ENCODE measurements at places on chromosomes 3 and 15.

DNA sequence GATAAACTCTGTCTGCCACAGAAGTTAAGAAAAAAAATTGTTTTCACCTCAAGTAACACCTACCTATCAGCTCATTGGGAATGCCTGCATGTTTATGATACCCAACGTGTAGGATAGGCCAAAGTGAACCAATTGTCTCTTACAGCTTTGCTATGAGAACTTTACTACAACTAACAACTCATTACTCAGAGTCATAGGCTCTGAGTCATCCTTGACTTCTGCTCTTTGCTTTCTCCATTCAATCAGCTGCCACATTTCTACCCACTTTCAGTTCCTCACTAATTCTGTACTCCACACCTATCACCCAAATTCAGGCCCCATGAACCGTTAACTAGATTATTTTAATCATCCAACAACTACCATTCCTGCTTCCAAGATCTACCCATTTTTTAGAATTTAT lies 843.9 kb downstream of the TUSC7 start:
- DNase-seq = no peak

DNA sequence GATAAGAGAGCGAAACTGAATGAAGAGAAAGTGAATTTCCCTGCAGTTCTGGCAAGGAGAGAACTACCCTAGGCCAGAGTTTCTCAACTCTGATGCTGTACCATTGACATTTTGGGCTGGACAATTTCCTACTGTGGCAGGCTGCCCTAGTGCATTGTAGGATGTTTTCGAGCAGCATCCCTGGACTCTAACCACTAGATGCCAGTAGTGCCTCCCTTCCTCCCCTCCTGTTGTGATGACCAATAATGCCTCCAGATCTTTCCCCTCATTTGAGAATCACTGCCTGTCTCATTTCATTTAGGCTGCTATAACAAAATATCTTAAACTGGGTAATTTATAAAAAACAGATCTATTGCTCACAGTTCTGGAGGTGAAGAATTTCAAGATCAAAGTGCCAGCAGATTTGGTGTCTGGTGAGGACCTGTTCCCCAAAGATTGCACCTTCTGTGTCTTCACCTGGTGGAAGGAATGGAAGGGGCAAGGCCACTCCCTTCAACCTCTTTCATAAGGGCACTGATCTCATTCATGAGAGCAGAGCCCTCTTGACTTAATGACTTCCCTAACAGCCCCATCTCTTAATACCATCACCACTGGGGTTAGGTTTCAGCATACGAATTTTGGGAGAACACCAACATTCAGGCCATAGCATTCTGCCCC lies 188.9 kb upstream of the MEIS2 start:
- no peak for DNase-seq

- DNase-seq = no peak
Measured at GRCh38 chr15:72198356-72199204, 993 bp upstream of the GRAMD2A start.

GRCh38 chr3:52121464-52121805 lies 32.8 kb downstream of the POC1A start:
- no peak for DNase-seq

DNA sequence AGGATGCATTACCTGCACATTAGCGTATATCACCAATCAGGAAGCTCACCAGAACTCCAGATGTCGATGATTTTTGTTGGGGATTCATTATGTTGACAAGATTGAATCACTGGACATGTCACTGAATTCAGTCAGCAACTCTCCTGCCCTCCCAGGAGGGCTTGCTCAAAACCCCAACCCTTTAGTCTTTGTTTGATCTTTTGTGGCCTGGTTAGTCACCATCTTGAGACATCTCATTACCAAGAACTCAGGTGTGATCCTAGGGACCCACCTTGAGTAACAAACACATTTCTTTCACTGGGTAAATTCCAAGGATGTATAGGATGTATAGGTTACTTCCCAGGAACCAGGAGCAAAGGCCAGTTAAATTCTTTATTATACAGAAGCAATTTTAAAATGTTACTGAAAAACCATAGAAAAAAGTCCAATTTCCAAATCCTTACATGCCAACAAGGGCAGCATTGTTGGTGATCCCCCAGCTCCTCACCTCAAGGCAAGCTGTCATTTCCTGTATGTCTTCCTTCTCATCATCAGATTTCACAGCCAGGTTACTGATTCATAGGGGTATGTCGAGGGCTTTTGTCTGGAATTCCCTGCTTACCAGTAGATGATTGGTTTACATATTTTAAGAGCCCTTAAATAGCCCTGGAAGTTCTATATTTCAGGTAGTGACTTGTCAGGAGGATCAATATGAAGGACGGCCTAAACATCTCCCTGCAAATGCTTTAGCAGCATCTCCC lies 11.7 kb downstream of the SNRPN start:
- DNase-seq = no peak

GRCh38 chr15:45802140-45802539 lies 167.3 kb downstream of the SQOR start:
- no peak for DNase-seq

- DNase-seq = no peak
Measured at GRCh38 chr15:93614386-93615104, 525.5 kb upstream of the RGMA start.

GRCh38 chr3:15952543-15953175 lies 154.9 kb upstream of the ANKRD28 start:
- no peak for DNase-seq

- peak; percentile 45 for DNase-seq
Measured at GRCh38 chr15:20645956-20646355, 104.4 kb upstream of the GOLGA6L6 start.

- DNase-seq = no peak
Measured at GRCh38 chr3:14374444-14374883, 27.9 kb upstream of the SLC6A6 start.

- DNase-seq = no peak
Measured at GRCh38 chr3:52243791-52244628, 1.5 kb upstream of the PPM1M start.

- DNase-seq = no peak
Measured at GRCh38 chr15:80926126-80926525, 63.5 kb downstream of the MESD start.

GRCh38 chr3:71244826-71245488 lies 338.6 kb downstream of the FOXP1 start:
- DNase-seq = no peak

DNA sequence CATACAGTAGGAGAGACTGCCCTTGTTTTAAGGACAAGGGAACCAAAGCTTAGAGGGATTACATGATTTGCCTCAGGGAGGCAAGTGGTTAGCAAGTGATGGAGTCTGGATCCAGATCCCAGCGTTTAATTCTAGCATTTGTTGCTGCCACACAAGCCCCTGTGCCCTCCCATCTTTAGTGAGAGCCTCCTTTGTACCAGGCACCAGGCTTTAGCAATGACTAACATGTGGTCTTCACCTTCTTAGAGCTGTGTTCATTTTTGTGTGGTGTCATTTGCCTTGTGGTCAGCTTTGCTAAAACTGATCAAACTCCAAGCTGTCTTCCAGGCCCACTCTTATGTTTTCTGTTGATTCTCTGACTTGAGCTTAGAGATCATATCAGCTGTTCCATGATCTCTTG lies 290.5 kb downstream of the RPLP1 start:
- no peak for DNase-seq

GRCh38 chr3:169138849-169139420 lies 524.6 kb downstream of the MECOM start:
- DNase-seq = no peak

- no peak for DNase-seq
Measured at GRCh38 chr15:92599394-92599970, 56.1 kb downstream of the FAM174B start.

DNA sequence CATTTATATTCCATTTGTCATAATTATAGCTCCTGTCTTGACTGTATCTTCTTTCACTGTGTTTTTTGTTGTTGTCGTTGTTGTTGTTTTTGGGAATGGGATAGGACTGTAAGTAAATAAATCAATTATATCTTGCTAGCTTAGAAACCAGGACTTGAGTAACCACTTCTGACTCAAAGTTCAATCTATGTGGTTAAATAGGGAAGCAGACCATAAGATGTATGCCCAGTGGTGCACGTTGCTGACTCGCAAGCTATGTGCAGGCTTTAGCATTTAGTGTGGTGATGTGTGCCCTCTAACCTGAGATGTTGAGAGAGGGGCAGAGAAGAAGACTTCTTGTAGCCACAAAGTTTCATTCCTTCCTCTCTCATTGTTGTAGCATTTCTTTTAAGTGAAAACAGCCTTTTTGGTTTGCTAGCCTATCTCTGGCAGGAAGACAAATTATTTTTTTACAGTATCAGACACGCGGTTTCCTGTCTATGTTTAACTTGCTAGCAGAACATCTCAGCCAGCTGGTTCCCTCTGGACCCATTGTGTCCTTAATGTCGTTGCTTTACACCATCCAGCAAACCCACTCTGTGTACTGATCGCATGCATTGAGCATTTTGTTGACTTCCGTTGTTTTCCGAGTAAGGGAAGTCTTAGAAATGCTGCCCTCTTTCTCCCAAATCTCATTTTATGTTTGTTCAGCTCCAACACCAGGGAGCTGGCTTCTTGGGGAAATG lies 52.1 kb downstream of the TGFBR2 start:
- no peak for DNase-seq

GRCh38 chr3:128577711-128578110 lies 72.9 kb downstream of the RPN1 start:
- no peak for DNase-seq

- no peak for DNase-seq
Measured at GRCh38 chr15:25565470-25566264, 126.8 kb upstream of the UBE3A start.

DNA sequence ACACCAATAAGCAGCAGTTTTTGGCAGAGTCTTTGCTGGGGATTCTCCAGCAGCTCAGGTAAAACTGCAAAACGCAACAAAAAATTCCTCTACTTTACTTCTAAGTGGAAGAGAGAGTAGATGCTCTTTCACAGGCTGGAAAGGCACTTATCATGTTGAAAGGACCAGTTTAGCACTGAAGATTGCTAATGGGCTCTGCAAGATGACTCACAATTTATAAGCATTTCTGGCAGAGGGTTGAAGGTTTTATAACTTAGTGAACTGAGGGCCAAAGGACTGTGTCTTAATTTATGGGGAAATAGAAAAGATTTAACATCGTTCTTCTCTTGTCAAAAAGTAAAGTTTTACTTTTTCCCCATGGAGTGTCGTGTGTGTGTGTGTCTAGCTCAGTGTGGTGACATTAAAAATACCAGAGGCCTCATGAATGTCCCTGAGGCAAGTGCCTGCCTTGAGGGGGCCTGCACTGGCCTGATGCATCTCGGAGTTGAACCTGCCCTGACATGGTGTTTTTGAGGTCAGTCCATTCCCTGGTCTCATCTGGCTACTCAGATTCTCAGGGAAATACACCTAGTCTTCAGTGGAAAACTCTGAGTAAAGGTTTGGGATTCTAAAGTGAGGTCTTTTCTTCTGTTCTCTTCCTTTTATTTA lies 1092.0 kb downstream of the NAALADL2 start:
- DNase-seq = no peak

All from stimulated activated CD4-positive, alpha-beta T cell treated with anti-CD3 and anti-CD28 coated beads, Interleukin-4, amount 100 ng/mL, for 4 hours (primary cell).